ENCODE measurements at places on chromosomes 13 and 19. TPM values are rescaled to one million over a fixed set of nuclear protein-coding genes. Genes with fewer than 3 reads are reported as not detected.

ZNF575 gene
- 1.7 TPM for total RNA-seq

SYCN gene
- total RNA-seq: not detected

FGF21 gene
- total RNA-seq: not detected

DNAAF3 gene
- 0.23 TPM for total RNA-seq

KLC3 gene
- 0.18 TPM for total RNA-seq

PLEKHA4 gene
- 1.6 TPM for total RNA-seq

LILRA1 gene
- not detected for total RNA-seq

SF3A2 gene
- 153 TPM for total RNA-seq

ZNF229 gene
- 0.25 TPM for total RNA-seq

GSX1 gene
- total RNA-seq: not detected

CPB2 gene
- not detected for total RNA-seq

NBEA gene
- total RNA-seq: 0.14 TPM

AZU1 gene
- total RNA-seq: not detected

RNASEH2A gene
- 40.6 TPM for total RNA-seq

PSG7 gene
- not detected for total RNA-seq

ZNF723 gene
- total RNA-seq: not detected

FXYD1 gene
- total RNA-seq: 0.71 TPM

INSL3 gene
- total RNA-seq: 6.9 TPM

CGB8 gene
- not detected for total RNA-seq

ELAVL3 gene
- not detected for total RNA-seq

LYPD5 gene
- total RNA-seq: 0.14 TPM

KLHL1 gene
- total RNA-seq: not detected

CDX2 gene
- not detected for total RNA-seq

FBXO46 gene
- 38.9 TPM for total RNA-seq

NCAN gene
- 0.23 TPM for total RNA-seq

PPM1N gene
- 3.1 TPM for total RNA-seq

SLC17A7 gene
- 0.16 TPM for total RNA-seq

ZNF429 gene
- total RNA-seq: 3.1 TPM

TEKTIP1 gene
- 2.0 TPM for total RNA-seq

CACNA1A gene
- 0.30 TPM for total RNA-seq

HCST gene
- total RNA-seq: 53.9 TPM

MYH14 gene
- not detected for total RNA-seq

IZUMO2 gene
- not detected for total RNA-seq

ACTL9 gene
- not detected for total RNA-seq

DCLK1 gene
- not detected for total RNA-seq

SULT2A1 gene
- not detected for total RNA-seq

DHRS12 gene
- 3.1 TPM for total RNA-seq

NXNL1 gene
- total RNA-seq: not detected

PTGER1 gene
- 1.6 TPM for total RNA-seq

NANOS3 gene
- 1.8 TPM for total RNA-seq

Measured in activated T-helper 2 cell treated with anti-CD3 and anti-CD28 coated beads, Interferon-gamma antibody, Interleukin-2, Interleukin-4, amounts not matched to agents 10 μg/mL and 5 μg/mL and 100 μg/mL, durations not matched to agents 14 hours and 24 hours and 36 hours (primary cell).